ENCODE measurements at places on chromosomes 7 and 10.

DNA sequence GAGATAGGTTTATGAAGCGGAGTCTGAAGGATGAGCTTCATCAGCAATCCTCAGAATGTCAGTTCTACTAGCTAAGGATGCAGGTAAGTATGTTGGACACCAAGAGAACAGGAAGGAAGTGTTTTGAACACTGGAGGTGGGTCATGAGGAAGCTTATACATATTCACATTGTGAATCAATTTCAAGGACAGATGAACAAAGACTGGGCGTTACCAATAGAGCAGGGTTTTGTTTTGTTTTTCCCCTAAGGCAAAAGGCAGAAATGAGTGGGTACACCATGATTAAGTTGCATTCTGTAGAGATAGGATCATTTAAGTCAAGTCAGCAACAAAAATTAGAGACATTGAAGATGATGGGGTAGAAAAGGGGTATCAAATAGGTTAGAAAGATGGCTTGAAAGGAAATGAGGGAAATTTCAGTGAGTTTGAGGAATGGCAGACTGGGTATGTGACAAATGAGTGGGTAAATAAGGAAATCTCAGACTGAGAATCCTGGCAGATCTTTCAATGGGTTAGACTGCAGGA is 51.7 kb downstream of the MEST start:
- no peak for DNase-seq

- DNase-seq, result no peak
Observed at GRCh38 chr10:35377050-35377728, 40.9 kb downstream of the CCNY start.

DNA sequence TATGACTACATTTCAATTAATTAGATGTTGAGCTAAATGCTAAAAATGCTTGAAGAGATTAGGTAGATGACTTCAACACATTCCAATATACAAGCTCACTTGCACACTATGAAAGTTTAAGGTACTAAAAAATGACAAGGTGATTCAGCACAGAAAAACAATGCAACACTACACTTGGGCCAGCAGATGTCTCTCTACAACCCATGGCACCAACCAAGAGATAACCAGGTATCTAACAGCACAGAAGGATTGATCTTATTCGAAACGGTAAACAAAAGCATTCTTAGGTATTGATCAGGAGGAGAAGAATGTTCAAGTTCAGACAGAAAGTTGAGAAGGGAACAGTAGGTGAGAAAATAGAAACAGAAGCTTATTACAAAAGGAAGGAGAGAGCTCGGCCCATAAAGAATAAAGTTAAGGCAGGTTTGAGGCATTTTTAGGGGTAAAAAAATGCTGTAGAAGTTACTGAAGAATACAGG is 248.2 kb upstream of the KLF14 start:
- peak; percentile 50 for DNase-seq

DNA sequence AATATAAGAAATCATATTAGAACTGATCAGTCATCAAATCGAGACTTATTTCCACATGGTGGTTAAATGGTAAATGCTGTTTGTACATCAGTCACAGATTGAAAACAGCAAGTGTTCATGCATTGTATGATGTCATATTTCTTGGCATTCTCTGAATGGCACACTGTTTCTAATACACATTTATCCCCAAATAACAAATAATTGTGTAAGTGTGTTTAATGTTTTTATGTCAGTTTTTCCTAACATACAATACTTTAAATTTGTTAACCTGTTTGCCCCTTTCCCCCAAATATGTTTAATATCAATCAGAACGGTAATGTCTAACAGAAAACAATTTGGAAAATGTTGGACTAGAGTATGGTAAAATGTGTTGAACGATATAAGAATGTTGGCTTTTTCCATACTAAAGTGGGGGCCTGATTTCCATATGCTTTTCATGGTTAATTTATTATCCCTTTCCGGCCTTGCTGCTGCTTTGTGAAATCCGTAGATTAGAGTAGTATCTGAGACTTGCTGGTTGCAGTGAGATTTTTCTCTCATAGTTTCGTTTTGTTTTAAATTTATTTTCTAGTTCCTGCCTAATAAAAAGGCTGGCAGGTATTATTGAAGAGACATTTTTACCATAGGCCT is 23.7 kb downstream of the RAB18 start:
- DNase-seq, result no peak

- DNase-seq, result no peak
Observed at GRCh38 chr7:80642871-80643270, 4.4 kb downstream of the CD36 start.

DNA sequence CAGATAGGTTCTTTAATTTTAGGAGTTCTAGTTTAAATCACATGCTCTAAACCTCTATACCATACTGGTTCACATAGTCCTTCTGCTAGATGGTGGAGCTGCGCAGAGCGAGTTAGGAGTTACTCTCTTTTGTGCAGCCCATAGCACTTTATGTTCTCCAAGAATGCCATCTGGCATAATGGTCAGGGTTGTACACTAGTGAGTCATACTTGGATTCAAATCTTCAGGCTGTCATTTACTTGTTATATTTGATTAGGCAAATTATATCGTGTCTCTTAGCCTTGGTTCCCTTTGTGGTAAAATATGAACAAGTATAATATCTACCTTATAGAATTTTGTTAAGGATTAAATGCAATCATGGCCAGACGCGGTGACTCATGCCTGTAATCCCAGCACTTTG is 1078.3 kb downstream of the NRG3 start:
- no peak for DNase-seq

GRCh38 chr10:98474628-98475027 is 27.9 kb upstream of the HPS1 start:
- DNase-seq, result no peak

- no peak for DNase-seq
Observed at GRCh38 chr10:123140983-123141390, 5.2 kb downstream of the HMX3 start.

GRCh38 chr10:119409906-119410305 is 132.6 kb downstream of the RGS10 start:
- DNase-seq, result no peak

GRCh38 chr7:137836541-137836940 is 10.2 kb downstream of the DGKI start:
- no peak for DNase-seq

- no peak for DNase-seq
Observed at GRCh38 chr10:112912410-112912928, 37.6 kb upstream of the TCF7L2 start.

GRCh38 chr10:123635131-123635530 is 31.0 kb upstream of the GPR26 start:
- DNase-seq, result no peak

DNA sequence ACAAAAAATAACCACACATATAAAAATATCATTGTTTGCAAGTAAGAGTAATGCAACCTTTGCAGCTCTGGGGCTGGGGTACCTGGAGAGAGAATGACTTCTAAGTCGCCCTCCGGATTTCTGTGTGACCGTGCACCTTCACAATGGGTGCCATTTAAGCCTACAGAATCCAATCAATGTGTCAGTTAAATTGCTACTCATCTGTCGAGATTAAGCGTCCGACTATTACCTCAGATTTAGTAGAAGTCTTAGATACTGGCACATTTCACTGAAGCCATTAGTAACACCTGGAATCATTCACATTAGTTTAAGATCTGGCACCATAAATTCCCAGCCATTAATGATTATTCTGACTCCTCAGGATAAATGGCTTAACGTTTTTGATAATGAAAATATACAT is 507.3 kb upstream of the MGMT start:
- no peak for DNase-seq

DNA sequence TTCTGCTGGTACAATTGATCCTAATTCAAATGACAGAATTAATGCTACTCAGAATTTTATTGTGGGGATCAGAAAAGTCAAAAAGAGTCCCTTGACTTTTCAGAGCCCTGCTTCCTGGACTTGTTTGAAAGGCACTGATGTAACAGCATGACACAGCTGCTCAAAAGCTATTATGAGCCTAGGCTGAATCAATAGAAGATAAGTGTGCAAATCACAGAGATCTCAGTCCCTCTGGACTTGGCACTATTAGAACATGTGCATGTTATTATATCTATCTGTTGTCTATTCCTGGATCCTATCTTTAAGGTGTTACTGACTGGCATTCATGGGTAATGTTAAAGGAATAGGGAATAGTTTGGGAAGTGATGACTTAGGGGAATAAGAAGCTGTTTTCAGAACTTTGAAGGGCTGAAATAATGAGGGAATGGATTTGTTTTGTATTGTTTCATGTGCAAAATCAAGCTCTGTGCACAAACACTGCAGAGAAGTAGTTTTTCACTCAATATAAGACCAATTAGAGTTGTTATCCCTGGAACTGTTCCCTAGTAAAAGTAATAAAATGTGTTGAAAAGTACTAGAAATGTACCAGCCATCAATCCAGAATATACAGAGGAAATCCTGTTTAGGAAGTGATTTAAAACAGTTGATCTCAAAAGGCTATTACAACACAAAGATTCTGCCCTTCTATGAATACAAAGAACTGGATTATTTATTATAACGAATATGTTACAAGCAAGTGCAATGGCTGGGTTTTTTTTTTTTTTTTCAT is 814.9 kb upstream of the C7orf33 start:
- no peak for DNase-seq

GRCh38 chr7:51950813-51951212 is 634.2 kb upstream of the COBL start:
- no peak for DNase-seq

Measured in activated CD8-positive, alpha-beta T cell treated with anti-CD3 and anti-CD28 coated beads, Interleukin-2, amount 10 ng/mL, durations not matched to agents 7 days and 5 days (primary cell).